ENCODE measurements at places on chromosomes 4 and X.

DNA sequence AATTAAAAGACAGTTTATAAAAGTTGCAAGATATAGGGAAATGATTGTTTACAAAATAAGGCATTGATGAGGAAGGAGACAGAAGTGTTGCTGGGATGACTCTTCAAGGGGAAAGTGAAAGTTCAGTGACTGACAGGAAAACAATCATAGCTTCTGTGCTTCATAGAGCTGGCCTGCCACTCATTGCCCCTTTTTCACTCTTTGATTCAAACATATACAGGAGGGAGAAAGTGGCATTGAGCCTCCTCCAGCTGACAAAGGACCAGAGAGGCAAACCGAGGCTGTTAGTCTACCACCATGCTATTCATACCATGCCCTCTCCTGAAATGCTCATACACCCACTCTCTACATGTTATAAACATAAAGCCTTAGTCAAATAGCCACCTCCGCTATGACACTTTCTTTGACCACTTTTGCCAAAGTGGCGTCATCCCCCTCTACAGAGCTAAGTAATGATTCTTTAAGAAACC is 79.2 kb upstream of the ATOH1 start:
- no peak for DNase-seq
- no peak overlapping the region for H3K4me3 ChIP-seq
- no peaks in the 10 kb centered on the region for H3K36me3 ChIP-seq
- no peak overlapping the region for H3K27ac ChIP-seq
- no peaks in the 10 kb centered on the region for H3K4me1 ChIP-seq

DNA sequence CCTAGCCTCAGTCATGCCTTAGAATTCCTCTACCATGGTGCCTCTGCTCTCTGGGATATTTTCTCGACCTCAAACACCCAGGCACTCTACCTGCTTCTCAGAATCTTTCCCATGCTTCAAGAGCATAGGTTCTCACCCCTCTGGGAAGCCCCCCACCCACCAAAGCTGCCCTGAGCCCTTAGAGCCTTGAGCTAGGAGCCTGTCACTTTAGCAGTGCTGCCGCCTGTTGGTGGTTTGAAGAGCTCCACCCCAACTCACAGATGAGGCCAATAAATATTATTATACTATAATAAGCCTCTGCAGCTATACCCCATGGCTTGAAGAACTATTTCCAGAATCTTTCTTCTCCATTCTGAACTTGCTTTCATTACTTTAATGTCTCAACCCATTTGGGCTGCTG is 109.7 kb downstream of the RTL5 start:
- peak; percentile 20 for DNase-seq
- H3K27me3 ChIP-seq: no peaks in the 10 kb centered on the region
- H3K4me3 ChIP-seq: no peak overlapping the region

DNA sequence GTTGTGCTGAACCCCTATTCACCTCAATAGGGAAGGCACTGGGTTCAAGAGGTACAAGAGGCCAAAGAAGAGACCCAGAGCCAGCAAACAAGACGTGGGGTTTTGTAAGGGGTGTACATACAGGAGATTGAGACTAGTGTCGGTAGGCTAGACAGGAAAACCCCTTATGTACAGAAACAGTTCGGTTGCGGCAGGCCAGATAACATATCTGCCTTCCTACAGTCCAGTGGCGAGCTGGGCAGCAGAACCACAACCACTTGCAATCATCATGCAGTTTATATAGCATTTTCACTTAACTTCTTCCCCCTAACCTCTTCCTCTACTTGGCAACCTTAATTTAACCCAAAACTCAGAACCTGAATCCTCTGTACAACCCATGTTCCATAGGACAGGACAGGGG is 422.2 kb downstream of the PDHA2 start:
- H3K27ac ChIP-seq: no peak overlapping the region
- H3K4me3 ChIP-seq: no peak overlapping the region
- no peaks in the 10 kb centered on the region for H3K27me3 ChIP-seq
- no peaks in the 10 kb centered on the region for H3K36me3 ChIP-seq

- H3K4me1 ChIP-seq: no peaks in the 10 kb centered on the region
- H3K27ac ChIP-seq: no peak overlapping the region
- no peak overlapping the region for H3K4me3 ChIP-seq
- no peaks in the 10 kb centered on the region for H3K27me3 ChIP-seq
- no peak for DNase-seq
- no peaks in the 10 kb centered on the region for H3K36me3 ChIP-seq
Measured at GRCh38 chr4:63831590-63832155, 577.6 kb downstream of the TECRL start.

DNA sequence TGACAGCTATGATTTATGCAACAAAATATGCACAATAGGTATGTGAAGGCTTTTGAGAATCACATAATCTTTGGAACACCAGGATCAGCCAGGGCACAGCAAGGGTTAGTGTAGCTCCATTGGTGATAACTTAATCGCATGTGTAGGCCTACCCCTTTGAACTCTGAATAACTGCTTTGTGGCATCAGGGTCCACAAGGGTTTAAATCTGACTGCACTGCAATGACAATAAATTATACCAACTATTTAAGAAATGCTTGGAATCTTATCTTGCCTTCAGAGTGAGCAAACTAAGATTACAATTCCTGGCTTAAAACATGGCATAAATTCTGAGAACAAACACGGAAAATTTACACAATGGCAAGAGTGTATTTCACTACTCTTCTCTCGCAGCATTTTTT is 245.8 kb downstream of the FBXO8 start:
- no peak overlapping the region for H3K4me3 ChIP-seq
- no peak for DNase-seq
- no peak overlapping the region for H3K27ac ChIP-seq
- H3K4me1 ChIP-seq: no peaks in the 10 kb centered on the region

DNA sequence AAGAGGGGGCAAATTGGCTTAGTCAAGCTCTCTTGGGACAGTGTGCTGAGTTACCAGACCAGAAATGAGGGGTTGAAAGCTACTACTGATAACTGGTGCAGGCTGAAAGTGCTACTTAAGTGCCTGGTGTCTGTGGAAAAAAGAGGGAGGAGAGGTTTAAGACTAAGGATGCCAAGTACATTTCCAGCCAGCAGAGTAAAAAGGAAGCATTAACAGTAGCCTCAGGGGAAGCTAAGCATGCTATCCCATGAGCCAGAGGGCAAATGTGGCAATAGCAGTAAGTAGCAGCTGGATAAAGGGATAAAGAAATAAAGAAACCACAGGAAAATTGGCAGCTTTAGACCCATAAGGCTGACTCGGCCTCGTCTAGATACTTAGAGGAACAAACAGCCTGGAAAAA is 196.3 kb upstream of the MAB21L2 start:
- DNase-seq: no peak
- no peaks in the 10 kb centered on the region for H3K27me3 ChIP-seq
- H3K36me3 ChIP-seq: no peaks in the 10 kb centered on the region
- H3K27ac ChIP-seq: no peak overlapping the region
- H3K4me1 ChIP-seq: no peaks in the 10 kb centered on the region

DNA sequence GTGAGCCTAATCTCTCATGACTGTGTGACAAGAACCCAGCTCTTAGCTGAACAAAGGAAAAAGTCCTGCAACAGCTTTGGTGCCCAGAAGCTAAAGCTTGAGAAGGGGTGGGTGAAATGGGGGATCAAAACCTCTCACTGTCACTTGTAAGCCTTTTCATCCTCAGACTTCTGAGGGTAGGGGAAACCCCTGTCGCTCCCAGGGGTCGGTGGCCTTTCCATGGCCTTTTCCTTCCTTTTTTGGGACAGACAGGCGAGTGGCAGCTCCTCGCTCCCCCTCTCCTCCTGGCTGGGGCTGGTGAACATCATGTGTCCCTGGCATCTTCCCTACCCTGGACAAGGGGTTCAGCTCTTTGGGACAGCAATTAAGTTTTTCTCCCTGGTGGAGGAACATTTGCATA is 78.2 kb downstream of the FAM47A start:
- H3K4me1 ChIP-seq: no peaks in the 10 kb centered on the region
- no peaks in the 10 kb centered on the region for H3K27me3 ChIP-seq
- H3K27ac ChIP-seq: no peak overlapping the region

DNA sequence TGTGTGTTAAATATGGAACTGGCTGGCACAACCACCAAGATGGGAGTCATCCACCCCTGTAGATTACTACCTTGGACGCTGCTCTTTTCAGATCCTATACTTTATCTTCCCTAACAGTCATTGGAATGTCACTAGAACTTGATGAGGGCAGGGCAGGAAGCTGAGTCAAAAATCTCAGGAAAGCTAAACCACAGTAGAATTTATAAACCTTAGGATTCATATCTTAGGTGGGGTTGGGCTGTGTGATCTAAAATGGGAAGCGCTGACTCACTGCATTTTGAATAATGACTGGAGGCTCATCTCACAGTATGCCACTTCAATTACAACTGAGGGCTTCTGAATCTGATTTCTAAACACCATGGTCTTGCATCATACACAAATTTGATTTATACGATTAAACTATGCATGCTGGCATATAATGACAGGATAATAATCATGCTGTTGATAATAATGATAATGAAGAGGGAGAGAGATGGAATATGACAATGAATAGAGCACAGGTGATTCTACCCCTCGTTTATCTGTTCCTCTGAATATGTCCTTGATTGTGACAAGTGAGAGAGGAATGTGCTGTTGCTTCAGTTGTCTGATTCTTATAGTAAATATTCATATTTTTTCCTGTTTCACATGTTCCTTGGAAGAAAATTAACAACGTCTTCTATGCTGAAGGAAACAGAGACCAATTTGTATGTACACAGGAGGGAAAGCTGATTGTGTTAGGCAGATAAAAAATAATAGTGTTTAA is 270.3 kb upstream of the HS3ST1 start:
- no peak overlapping the region for H3K27ac ChIP-seq
- no peaks in the 10 kb centered on the region for H3K36me3 ChIP-seq
- no peak overlapping the region for H3K4me3 ChIP-seq
- H3K27me3 ChIP-seq: no peaks in the 10 kb centered on the region

DNA sequence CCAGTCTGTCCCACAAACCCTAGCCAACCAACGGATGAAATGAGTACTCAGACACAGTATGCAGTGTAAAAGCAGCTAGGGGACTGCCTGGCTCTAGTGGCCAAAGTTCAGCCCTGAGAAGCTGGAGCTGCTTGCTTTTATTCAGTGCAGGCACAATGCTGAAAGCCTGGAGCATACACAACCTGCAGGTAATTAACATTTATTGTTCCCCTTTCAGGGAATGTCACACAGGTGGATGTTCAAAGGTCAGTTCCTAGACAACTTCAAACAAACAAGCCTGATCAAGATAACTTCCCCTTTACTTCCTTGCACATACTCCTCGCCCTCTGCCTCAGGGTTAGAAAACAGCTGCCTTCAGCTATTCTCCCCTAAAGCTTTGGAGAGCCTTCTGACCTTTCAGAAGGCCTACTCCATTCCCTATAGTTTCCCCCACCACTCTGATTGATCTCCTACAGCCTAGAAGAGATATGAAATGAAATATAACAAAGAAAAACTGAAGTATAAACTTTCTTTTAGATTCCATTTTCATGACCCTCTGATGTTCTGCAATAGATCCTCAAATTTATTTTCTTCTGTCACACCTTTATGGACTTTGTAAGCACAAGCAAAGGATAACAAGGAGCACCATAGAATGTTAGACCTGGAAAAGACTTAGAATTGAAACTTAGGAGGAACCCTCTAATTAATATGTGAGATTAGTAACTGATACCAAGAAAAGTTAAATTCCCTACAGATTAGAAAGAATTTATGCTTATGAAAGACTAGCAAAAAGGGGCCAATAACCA is 6.8 kb upstream of the DCAF8L1 start:
- peak overlapping the region; percentile 76 for H3K27ac ChIP-seq
- H3K36me3 ChIP-seq: no peaks in the 10 kb centered on the region
- H3K4me3 ChIP-seq: no peak overlapping the region
- no peaks in the 10 kb centered on the region for H3K4me1 ChIP-seq
- H3K27me3 ChIP-seq: no peaks in the 10 kb centered on the region

DNA sequence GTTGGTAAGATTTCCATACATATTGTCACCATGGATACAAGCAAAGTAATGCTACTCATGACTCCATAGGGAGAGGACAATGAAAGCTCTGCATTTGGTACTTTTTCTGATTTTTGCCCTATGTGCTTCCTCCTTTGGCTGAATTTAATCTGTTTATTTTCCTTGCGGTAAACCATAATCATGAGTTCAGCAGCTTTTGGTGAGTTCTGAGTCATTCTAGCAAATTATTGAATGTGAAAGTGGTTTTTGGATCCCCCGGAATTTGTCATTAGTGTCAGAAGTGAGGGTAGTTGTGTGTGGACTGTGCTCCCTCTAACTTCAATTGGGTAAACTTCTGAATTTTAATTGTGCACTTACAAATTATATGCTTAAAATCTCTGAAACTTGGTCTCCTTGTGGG is 170.3 kb downstream of the MOSPD2 start:
- no peak for DNase-seq
- H3K27me3 ChIP-seq: no peaks in the 10 kb centered on the region
- H3K4me3 ChIP-seq: no peak overlapping the region
- no peaks in the 10 kb centered on the region for H3K36me3 ChIP-seq

DNA sequence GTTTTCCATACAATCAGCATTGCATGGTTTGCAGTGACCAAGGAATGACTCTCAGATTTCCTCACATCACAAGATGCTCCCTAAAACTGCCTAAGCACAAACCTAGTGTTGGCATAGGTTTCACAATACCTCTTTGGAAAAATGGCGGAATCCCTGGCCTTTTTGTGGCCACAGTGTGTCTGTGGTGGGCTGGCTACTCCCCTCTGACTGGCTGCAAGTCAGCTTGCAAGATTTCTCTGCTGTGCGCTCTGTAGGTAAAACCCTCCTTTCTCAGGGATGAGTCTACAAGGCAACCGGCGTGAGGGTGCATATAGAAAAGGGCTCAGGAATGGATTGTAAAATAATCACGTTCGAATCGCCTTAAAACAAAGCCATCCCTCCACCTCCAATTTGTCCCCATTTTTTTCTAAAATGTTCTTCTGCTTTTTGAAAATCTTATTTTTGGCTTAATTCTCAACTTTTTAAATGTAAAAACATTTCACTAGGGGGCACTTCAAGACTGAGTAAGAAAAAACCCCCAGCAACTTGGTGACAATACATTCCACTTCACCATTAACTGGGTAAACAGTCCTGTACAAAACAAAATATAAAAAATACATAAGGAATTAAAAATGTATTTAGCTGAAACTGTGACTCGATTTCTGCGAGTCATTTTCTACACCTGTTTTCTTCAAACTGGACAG is 235.6 kb downstream of the STIM2 start:
- H3K36me3 ChIP-seq: no peaks in the 10 kb centered on the region
- H3K27ac ChIP-seq: no peak overlapping the region
- DNase-seq: no peak

DNA sequence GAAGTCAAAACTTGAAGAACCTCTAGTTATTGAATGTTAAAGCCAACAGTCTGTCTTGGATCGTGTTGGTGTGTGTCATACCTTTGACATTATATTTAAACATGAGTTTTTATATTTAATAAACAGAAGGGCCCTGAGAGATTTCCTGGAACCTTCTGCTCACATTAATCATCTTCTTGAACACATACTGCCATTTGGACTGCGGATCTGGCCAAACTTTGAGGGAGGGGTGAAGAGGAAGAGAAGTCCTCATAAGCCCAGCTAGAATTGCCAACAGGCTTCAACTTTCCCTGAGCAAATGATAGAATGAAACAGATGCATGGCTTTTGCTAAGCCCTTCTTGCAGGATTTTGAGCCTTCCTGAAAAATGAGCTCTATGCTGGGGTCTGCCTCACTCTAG is 27.4 kb downstream of the CCKAR start:
- H3K4me3 ChIP-seq: no peak overlapping the region
- no peak for DNase-seq
- no peak overlapping the region for H3K27ac ChIP-seq
- H3K36me3 ChIP-seq: no peaks in the 10 kb centered on the region
- no peaks in the 10 kb centered on the region for H3K4me1 ChIP-seq
- no peaks in the 10 kb centered on the region for H3K27me3 ChIP-seq
